ENCODE measurements at places on chromosomes 5 and 9.

GRCh38 chr5:36418152-36418979 lies 116.7 kb upstream of the RANBP3L start:
- no peak for DNase-seq

DNA sequence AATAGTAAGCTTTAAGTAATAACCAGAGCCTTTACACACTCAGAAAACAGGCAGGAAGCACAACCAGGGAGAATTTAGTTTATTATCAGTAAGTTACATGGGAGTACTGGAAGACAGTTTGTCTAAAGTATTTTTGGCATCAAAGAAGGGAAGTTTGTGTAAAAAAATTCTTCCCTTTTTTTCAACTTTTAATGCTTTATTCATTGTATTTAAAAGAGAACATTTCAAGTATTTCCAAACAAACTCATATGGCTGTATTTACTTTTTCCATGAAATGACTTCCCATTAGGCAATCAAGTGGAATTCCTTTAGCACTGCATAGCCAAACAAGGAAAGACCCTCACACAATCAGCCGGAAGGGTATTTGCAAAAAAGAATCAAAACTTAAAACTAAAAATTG lies 26.7 kb downstream of the RNF145 start:
- DNase-seq, result no peak

DNA sequence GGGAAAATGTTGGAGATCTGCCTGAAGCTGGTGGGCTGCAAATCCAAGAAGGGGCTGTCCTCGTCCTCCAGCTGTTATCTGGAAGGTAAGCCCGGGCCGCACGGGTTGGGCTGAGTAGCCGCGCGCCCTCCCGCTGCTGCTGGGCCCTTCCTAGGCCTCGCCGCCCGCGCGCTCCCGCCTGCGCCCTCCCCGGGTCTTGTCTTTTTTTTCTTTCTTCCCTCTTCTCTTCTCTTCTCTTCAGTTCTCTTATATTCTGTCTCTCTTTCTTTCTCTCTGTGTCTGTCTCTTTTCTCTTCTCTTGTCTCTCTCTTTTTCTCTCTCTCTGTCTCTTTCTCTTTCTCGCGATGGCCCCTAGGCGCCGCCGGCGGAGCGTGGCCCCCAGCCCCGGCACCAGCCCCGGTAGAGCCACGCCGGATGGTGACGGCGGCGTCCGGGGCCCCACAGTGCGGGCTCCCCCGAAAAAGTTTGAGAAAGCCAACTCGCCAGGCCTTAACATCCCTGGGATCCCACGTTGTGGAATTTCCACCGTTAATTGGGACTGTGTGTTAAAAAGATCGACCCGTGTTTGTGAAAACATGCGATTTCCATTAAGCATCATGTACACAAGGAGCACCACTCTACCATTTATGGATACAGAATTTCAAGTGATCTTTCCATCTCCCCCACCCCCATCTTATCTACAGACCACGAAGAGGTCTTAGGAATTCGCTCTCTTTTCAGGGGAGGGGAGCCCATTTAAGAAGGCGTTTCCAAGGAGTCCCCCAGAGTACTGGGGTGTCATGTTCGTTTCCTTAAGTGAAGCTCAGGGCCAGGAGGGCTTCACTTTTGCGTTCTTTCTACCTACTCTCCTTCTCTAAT lies 616 bp downstream of the ABL1 start:
- no peak for DNase-seq

DNA sequence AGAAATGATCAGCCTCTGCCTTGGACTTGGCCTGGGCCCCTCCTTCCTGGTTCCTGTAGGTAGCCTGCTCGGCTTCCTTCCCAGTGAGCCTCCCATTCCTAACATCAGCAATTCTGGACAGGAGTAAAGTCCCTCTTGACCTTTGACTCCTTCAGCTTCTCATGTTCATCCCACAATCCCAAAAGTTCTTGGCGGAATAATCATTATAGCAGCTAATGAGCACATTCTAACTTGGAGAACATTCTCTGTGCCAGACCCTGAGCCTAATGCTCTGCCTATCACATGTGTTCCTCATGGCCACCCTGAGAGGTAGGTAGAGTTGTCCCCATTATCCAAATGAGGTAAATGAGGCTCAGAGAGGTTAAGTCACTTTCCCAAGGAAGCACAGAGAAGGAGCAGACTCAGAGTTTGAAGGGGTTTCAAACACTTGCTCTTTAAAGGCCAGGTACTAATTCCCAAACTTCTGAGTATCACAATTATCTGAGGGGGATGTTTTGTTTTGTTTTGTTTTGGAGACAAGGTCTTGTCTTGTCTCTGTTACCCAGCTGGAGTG lies 21.2 kb downstream of the SWI5 start:
- DNase-seq, result no peak

- no peak for DNase-seq
Measured at GRCh38 chr5:102826629-102827028, 71.5 kb downstream of the PAM start.
